ENCODE measurements at places on chromosomes 13 and 19.

DNA sequence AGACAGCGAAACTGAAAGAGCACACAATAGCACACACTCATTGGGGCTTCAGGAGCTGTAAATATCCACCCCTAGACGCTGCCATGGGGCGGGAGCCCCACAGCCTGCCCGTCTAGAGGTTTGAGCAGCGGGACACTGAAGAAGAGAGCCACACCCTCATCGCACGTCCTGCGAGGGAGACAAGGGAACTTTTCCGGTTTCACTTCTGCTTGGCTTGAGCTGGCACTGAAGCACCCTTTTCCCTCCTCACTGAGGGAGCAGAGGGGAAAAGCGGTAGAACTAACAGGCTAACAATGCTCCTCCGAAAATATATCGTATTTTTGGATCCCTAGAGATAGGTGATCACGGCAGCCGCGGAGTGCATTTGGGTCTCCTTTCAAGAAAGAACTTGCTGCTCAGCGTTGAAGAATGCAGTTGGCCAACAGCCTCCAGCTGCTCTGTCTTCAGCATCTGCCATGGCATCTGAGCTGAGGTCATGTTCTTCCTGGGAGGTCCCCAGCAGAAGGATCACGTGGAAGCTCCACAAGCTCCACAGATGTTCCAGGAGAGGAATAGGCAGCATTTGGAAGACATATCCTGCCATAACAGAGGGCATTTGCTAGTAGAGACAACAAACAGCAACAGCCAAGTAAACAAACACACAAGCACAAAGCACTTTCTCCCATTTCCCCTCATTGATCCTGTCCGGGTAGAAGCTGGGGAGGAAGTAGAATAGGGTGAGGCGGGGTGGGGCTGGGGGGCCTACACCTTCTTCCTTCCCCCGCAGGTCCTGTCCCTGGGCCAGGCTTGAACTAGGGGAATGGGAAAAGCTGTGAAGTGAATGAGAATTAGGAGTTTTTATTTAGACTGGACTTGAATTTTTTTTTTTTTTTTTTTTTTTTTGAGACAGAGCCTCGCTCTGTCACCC, 44.8 kb upstream of the ALOX5AP start:
- no peak for DNase-seq

GRCh38 chr19:44072543-44073401, 813 bp downstream of the ZNF284 start:
- no peak for DNase-seq

DNA sequence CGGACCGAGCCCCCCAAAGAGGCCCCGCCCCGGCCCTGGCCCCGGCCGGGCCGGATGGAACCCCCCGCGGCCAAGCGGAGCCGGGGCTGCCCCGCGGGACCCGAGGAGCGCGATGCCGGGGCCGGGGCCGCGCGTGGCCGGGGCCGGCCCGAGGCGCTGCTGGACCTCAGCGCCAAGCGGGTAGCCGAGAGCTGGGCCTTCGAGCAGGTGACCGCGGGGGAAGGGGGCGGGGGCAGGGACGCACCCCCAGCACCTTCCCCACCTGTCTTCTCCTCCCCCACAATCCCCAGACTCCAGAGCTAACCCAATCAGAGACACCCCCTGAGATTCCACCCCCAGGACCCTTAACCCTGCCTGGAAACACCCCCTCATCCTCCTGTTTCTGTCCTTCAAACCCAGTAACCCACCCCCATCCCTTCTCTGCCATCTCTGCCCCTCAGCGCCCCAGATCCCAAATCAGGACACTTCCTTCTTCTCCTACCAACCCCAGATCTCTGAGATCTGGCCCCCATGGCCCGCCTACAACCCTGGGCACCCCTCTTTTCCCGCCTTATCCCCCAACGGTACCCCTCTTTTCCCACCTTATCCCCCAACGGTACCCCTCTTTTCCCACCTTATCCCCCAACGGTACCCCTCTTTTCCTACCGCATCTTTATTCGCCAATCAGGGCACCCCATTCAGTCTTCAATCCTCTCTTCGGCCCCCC, 505 bp downstream of the ZSWIM4 start:
- no peak for DNase-seq

- DNase-seq = no peak
Observed at GRCh38 chr19:21513651-21514050, 8.2 kb downstream of the ZNF429 start.

- no peak for DNase-seq
Observed at GRCh38 chr19:51439021-51439465, 19.2 kb downstream of the SIGLEC8 start.

DNA sequence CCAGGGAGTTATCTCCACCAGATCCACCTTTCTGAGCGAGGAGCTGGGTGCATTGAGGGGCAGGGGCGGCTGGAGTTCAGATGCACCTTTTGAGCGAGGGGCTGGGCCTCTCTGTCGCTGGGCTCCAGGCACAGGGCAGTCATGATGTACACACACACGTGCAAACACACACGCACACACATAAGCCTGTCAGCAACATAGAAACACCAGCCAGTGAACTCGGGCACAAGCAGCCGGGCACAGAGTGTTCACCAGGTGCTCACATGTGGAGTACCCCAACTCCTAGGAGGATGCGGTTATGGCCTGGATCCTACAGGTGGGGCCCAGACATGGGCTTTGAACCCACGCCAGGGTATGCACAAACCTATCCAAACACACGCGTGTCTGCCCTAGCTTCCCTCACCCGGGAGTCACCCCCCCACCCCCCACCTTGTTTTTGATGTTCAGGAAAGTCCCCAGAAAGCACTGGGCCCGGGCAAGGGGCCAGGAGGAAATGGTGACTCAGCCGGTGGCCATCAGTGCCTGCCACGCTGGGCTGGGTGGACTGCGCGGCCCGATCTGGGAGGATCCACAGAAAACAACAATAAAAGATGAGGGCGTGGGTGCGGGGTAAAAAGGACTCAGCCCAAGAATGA, 13.3 kb downstream of the ARRDC2 start:
- peak; percentile 72 for DNase-seq

GRCh38 chr19:40266119-40266518, 19.0 kb downstream of the AKT2 start:
- DNase-seq = no peak

DNA sequence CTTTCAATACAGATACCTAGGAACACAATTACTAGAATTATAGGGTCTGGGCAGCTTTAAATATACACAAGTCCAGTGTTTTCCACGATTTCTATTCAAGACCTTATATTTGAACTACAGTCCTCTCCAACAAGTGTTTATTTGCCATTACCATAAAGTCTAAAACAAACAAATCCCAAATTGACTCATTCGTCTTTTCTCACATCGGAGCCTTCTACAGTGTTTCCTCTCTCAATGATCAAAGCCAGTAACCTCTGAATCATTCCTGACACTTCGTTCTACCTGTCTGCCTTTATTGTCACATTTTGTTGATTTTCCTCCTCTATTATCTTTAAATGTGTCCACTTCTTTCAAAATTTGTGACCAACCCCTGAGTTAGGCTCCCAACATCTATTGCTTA, 1356.5 kb upstream of the SLC10A2 start:
- no peak for DNase-seq
